ENCODE measurements at places on chromosomes 5 and 9.

DNA sequence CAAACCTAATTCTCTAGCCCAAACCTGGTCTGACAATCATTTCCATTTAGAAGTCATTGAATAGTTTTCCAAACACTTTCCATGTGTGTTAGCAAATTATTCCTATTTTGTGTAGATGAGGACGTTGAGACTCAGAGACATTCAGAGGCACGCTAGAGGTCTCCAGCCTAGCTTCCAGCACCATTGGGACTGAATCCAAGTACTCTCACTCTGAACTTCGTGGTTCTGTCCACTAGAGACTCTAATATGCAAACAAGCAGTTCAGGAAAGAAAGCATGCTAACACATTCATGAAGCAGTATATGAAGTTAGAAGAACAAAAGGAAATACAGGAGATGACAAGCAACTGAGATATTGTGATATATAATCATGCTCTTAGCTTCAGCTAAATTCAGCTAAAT is 354.8 kb downstream of the NTRK2 start:
- H3K4me1 ChIP-seq, result peaks cover 19% of the 10 kb centered on the region
- no peak overlapping the region for H3K4me3 ChIP-seq
- no peak overlapping the region for H3K27ac ChIP-seq
- no peaks in the 10 kb centered on the region for H3K27me3 ChIP-seq
- H3K36me3 ChIP-seq, result no peaks in the 10 kb centered on the region

- no peak for DNase-seq
- peaks cover 34% of the 10 kb centered on the region for H3K27me3 ChIP-seq
- H3K36me3 ChIP-seq, result no peaks in the 10 kb centered on the region
- H3K4me3 ChIP-seq, result no peak overlapping the region
- H3K4me1 ChIP-seq, result no peaks in the 10 kb centered on the region
- H3K27ac ChIP-seq, result no peak overlapping the region
Observed at GRCh38 chr9:34540827-34541226, 18.0 kb upstream of the ENHO start.

GRCh38 chr9:80797101-80797829 is 892.1 kb downstream of the TLE1 start:
- H3K4me3 ChIP-seq, result peak overlapping the region; percentile 8
- peak overlapping the region; percentile 81 for H3K27ac ChIP-seq
- no peak for DNase-seq
- no peaks in the 10 kb centered on the region for H3K27me3 ChIP-seq
- H3K36me3 ChIP-seq, result no peaks in the 10 kb centered on the region
- H3K4me1 ChIP-seq, result peaks cover 31% of the 10 kb centered on the region

DNA sequence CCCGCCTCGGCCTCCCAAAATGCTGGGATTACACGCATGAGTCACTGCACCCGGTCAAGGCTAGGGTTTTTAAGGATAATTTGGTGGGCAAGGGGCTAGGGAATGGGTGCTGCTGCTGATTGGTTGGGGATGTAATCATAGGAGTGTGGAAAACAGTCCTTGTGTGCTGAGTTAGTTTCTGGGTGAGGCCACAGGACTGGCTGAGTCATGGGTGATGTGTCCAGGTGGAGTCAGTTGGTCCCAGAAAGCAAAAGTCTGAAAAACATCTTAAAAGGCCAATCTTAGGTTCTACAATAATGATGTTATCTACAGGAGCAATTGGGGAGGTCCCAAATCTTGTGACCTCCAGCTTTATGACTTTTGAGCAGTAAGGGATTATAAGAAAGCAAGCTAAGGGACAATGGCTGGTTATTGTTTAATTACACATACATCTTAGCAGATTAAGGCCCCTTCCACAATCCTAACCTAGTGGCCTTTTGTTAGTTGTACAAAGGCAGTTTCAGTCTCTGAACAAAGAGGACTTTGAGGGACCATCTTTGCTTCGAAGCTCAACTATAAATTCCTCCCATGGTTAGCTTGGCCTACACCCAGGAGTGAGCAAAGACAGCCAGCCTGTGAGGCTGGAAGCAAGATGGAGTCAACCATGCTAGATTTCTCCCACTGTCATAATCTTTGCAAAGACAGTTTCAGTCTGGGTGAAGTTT is 5.5 kb upstream of the AOPEP start:
- H3K4me3 ChIP-seq, result no peak overlapping the region
- no peak overlapping the region for H3K27ac ChIP-seq
- H3K4me1 ChIP-seq, result peaks cover 3% of the 10 kb centered on the region
- no peak for DNase-seq

DNA sequence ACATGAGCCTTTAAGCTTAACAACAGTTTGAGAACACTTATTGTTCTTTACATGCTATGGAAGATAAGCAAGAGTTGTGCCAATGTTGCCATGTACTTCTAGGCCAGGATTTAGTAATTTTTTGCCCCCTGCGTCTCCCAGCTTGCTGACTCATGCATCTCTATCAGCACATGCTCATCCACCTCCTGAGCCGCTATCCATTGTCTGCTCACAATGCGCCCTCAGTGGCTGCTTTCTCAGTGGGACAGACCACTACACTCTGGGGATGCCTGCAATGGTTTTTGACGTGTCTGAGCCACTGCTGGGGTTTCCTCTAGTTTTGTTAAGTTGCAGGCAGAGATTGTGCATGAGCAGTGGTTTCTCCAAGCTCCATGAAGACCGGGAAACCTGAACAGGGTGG is 50.9 kb upstream of the PHF2 start:
- peaks cover 13% of the 10 kb centered on the region for H3K4me1 ChIP-seq
- no peaks in the 10 kb centered on the region for H3K27me3 ChIP-seq
- H3K4me3 ChIP-seq, result no peak overlapping the region
- peaks cover 6% of the 10 kb centered on the region for H3K36me3 ChIP-seq
